NCI-H1092 (cell line): ENCODE measurements at places on chromosomes 3 and 15.

GRCh38 chr15:68801572-68802148 lies 19.0 kb downstream of the ANP32A start:
- DNase-seq: no peak

- no peak for DNase-seq
Observed at GRCh38 chr15:25989327-25989726, 126.2 kb upstream of the ATP10A start.

DNA sequence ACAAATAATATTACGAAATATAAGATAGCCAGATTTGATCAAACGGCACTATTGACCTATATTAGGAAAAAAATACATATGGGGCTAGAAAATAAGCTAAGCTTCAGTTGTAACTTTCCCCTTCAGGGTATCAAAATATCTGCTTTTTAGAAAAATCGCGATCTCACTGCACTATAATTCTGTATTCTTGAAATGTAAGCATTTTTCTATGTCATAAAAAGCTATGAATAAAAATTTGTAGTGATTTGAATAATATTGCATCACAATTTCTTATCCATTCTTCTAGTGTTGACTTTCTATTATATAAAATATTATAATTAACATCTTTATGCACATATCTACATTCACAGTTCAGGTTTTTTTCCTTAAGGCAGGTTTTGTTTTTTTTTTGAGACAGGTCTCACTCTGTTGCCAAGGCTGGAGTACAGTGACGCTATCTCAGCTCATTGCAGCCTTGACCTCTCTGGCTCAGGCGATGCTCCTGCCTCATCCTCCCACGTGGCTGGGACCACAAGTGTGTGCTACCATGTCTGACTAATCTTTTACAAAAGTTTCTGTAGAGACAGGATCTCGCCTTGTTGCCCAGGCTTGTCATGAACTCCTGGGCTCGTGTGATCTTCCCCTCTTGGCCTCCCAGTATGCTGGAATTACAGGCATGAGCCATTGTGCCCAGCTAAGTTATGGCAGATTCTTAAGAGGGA lies 21.6 kb downstream of the EMC4 start:
- no peak for DNase-seq

DNA sequence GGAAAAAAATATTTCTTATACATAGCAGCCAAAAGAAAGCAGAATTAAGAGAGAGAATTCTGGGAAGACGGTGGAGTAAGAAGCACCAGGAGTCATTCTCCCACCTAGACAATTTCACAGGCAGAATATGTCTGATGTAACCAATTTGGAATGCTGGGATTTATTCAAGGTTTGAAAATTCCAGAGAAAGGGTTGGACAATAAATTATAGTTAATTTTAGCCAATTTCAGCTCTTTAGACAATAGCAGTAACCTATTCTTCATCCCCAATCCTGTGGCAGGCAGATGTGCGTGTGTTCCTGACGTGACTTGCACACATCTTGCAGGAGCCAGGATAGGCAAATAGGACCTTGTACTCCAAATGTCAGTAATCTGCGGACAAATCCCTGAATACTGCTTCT lies 541.0 kb upstream of the NAALADL2 start:
- no peak for DNase-seq

GRCh38 chr3:116946376-116946775 lies 236.8 kb downstream of the TUSC7 start:
- DNase-seq: no peak

- DNase-seq: no peak
Observed at GRCh38 chr3:138082992-138083386, 32.4 kb downstream of the DZIP1L start.

DNA sequence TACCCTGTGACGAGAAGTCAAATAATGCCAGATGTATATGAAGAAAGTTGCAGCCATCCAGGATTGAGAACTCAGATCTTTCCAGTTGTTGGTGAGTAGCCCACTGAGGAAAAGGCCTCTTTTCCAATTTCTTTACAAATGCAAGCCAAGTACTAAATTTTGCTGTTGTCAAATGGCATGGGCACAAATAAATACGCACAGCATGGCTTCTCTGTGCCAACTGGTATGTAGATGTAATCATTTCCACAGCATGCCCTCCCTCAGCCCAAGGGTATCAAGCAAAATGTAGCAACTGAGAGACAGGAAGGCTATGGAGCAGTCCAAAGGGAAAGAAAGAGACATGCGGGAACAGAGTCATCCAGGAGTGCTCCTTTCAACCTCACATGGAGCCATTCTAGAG lies 105.4 kb downstream of the FGF12 start:
- DNase-seq: no peak

- DNase-seq: no peak
Observed at GRCh38 chr3:39147711-39148434, 5.5 kb downstream of the CSRNP1 start.

- no peak for DNase-seq
Observed at GRCh38 chr3:197149-197827, 725 bp downstream of the CHL1 start.

- DNase-seq: no peak
Observed at GRCh38 chr15:31362886-31363285, 36.3 kb downstream of the KLF13 start.
